ENCODE measurements at places on chromosomes 11 and 22.

- DNase-seq: no peak
These were observed 1610.9 kb upstream of the RAG2 start for GRCh38 chr11:38208951-38209350.

GRCh38 chr11:100383357-100383865, 303.7 kb upstream of the ARHGAP42 start:
- no peak for DNase-seq

- no peak for DNase-seq
These were observed 228.6 kb upstream of the DDI1 start for GRCh38 chr11:103807806-103808205.

DNA sequence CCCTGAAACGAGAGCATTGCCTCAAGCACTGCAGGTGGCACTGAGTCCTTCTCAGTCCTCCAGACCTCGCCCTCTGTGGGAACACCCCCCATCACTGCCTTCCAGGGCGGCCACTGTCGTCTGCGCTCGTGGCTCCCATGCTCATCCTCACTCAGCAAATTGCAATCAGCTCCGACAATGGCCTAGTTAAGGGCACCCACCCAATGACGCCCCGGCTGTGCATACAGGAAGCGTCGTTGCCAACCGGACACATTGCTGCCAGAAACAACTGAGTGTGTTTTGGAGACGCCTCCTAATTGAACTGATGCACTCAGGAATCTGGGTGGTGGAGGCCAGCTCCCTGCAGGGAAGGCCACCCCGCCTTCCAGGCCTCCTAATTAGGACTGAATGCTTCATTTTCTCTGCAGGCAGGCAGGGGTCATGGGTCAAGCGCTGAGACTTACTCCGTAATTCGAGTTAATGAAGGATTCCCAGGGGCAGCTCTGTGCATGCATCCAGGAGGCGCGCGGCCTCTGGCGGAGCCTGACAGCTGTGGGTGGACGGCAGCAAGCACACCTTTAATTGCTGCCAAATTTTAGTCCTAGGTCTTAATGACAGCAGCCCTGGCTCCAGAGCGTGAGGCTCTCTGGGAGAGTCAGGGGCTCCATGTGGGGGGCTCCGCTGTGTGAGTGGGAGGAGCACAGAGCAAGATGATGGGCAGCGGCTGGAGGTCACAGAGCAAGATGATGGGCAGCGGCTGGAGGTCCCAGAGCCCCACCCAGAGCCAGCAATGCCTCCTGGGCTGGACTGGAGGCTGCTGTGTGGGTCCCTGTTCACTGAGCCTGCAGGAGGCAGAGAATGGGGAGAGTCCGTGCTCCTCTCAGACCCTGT, 199.0 kb downstream of the BRD1 start:
- no peak for DNase-seq

DNA sequence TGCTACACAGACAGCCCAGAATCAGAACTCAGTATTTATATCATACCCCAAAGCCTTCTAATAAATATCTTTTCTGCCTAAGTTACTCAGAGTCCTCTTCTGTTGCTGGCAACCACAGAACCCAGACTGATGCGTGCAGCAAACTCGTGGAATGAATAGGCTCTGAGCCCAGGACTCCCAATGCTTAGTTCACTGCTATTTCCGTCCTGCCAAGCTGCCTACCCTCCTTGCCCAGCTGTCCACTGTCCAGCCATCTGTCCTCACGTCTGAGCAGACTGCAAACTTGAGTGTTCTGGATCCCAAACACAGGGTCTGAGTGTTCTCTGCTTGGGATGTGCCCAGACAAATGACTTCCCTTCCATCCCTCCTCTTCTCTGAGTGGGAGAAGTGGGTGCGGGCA, 19.4 kb downstream of the PTPN5 start:
- no peak for DNase-seq

DNA sequence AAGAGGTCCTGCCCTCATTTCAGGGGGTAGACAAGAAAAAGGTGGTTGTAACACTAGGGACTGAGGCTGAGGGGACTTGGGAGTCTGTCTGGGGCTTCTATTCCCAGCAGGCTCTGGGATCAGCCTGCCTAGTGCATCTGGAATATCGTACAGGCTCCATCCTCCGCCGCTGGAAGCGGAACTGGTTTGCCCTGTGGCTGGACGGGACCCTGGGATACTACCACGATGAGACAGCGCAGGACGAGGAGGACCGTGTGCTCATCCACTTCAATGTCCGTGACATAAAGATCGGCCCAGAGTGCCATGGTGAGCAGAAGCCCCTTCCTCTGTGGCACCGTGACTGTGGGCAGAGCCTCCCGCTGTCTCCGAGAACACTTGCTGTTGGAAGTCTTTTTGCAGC, 4.0 kb downstream of the PLEKHB1 start:
- DNase-seq: no peak

DNA sequence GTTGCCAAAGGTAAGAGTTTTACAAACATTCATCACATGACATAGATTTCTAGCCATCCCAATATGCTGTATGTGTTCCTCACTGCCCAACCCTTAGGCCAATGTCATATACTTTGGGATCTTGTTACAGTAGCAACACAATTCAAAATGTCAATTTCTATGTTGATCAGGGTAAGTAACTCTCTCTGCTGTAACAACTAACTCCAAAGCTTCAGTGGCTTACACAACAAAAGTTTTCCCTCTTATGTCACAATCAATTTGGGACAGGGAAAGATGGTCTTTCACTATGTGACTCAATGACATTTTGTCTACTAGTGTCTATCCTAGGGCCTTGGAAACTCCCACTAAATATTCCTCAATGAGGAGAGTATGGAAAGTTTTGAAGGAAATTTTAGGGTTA, 144.5 kb downstream of the SBF2 start:
- DNase-seq: no peak

DNA sequence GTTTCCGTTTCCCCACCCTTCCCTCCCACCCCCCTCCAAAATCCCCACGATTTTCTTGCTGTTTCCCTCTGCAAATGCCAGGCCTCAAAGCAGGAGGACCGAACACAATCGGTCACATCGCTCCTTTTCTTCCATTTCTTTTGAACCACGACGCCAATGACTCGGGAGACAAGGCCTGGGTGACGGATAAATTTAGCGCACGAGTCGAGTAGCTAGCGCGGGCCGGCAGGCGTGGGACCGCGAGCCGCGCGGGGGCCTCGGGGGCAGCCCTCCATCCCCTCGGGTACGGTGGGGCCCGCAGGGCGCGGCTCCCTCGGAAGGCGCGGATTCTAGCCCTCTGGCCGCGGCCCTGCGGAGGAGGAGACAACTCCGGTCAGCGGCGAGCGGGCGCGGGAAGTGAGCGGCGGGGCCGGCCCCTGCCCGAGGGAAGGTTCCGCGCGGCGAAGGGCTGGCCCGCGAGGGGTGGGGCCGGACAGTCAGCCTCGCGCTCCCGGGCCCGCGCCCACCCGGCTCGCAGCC, 414 bp downstream of the JOSD1 start:
- DNase-seq: peak; percentile 61

DNA sequence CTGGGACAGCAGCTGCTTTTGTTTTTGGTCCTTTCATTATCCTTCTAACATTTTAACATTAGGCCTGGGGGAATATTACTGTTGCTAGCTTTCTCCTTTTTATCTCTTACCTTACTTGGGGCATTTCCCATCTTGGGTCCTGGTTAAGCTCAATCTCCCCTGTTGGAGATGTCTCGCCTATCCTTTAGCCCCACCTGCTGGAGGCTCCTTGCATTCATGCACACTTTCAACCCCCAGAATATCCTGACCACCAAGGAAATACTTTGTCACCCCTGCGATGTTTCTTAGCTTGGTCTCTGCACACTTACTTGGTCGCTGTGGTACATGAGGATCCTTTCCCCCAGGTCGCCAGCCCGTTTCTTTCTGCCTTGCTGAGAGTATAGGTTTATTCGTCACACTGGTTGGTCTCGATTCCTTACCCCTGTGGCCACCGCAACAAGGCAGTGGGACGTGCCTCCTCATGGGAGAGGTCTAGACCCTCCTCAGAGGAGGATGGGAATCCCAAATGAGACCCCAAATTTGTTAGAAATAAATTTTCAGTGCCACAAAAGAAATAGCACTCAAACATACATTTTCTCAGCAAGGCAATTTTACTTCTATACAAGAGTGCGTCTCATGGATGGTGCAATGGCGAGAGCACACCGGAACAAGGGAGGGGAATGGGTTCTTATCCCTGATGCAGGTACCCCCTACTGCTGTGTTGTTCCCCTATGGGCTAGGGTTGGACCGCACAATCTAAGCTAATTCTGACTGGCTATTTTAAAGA, 5.4 kb upstream of the TXN2 start:
- peak; percentile 66 for DNase-seq

DNA sequence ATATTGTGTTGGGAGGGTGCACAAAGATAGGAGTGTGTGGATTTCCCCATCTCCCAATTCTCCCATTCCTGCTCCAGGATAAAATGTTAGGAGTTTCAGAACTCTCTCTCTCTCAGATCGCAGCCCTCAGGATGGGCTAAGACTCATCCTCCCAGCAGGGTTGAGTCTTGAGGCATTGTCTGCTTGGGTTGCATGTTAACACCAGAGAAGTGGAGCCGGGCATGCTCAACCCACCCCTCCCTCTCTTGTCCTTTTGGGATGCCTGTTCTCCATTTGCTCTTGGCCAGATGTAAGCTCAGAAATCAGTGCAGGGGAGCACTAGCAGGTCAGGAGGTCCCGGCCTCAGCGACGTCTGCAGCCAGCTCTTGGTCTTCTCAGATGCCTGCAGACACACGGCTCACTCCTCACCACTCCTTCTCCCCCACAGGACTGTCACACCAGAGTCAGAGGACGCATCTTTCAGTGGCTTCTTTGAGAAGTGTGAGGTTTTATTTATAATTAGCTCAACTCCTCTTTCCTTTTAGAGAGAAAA, 1456.5 kb downstream of the TBC1D22A start:
- DNase-seq: no peak

GRCh38 chr11:47550288-47551047, 2.5 kb downstream of the CELF1 start:
- DNase-seq: no peak
